Naive thymus-derived CD8-positive, alpha-beta T cell (primary cell): ENCODE measurements at places on chromosomes 1 and 21. TPM values are rescaled to one million over a fixed set of nuclear protein-coding genes. Genes with fewer than 3 reads are reported as not detected.

GRCh38 chr21:36120304-36120888 lies 14.5 kb upstream of the CBR3 start:
- DNase-seq, result no peak
- no peak overlapping the region for H3K27ac ChIP-seq
- peaks cover 3% of the 10 kb centered on the region for H3K36me3 ChIP-seq
- H3K27me3 ChIP-seq, result no peaks in the 10 kb centered on the region

- H3K4me3 ChIP-seq, result no peak overlapping the region
- H3K27me3 ChIP-seq, result no peaks in the 10 kb centered on the region
- no peaks in the 10 kb centered on the region for H3K36me3 ChIP-seq
- no peak for DNase-seq
- H3K27ac ChIP-seq, result no peak overlapping the region
Observed at GRCh38 chr21:35350965-35351364, 301.9 kb upstream of the RUNX1 start.

AMY1B gene
- not detected for total RNA-seq

DNA sequence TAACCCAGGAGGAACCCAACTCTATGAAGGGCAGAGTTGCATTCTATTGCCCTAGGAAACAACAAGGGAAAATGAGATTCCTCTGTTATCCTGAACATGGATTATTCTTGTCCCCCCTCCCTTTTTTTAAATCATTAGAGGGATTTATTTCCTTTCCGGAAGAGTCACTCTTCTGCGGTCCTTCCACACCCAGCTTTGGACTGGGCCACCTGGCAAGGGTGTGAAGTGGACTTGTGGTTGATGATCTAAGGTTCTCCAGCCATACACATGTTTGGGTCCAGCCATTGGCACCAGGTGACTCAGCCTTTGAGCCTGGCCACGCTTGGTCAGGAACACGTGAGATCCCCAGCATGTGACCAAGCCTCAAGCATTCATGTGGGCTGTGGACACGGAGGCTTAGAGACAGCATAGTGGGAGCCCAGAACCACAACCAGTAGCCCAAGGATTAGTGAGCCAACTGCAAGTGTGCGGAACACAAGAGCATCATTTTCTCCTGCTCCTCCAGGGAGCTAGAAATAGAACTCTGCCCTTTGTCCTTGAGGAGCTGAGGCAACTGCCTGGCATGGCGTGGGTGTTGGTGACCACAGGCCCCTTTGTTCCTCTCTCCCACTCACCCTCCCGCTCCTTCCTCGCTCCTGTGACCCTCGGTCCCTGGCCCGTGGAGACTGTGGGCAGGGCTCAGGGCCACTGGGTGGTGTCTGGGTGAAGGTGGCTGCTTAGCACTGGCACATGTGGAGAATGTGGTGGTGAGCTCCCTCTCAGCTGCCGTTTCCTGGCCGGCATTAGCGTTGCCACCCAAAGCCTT lies 50.1 kb downstream of the NENF start:
- no peaks in the 10 kb centered on the region for H3K27me3 ChIP-seq
- no peak overlapping the region for H3K27ac ChIP-seq
- H3K36me3 ChIP-seq, result no peaks in the 10 kb centered on the region
- peaks cover 15% of the 10 kb centered on the region for H3K4me1 ChIP-seq
- no peak for DNase-seq

ATP6V1G3 gene
- not detected for total RNA-seq

TSSK3 gene
- total RNA-seq, result 3.7 TPM

- DNase-seq, result no peak
- H3K4me1 ChIP-seq, result no peaks in the 10 kb centered on the region
- no peak overlapping the region for H3K4me3 ChIP-seq
- no peak overlapping the region for H3K27ac ChIP-seq
- H3K36me3 ChIP-seq, result peaks cover 10% of the 10 kb centered on the region
Observed at GRCh38 chr1:180136331-180136967, 18.2 kb upstream of the QSOX1 start.

DNA sequence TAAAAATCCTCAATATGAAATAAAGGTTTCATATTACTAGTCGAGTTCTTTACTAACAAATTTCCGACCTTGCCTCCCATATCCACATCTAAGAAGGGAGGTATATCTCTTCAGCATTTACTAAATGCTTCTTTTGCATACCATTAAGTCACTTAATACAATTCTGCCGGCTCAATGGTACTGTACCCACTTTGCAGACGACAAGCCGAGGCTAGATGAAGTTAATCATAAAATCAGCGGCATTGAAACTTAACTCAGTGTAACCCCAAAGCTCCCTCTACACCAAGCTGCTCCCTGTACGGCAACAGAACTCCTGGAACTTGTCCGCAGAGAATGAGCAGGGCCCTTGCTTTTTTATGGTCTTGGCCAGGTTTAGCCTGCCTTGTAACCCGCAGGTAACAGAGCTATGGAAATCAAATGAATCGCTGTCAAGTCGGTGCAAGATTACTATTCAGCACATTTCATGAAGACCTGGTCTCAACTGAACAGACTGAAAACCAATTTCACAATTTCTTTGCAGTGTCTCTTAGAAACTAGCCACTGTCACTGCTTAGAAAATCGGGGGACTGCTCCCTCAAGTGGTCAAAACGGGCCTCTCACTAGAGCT lies 738 bp downstream of the INTS7 start:
- peak overlapping the region; percentile 100 for H3K4me3 ChIP-seq
- peaks cover 4% of the 10 kb centered on the region for H3K36me3 ChIP-seq
- H3K4me1 ChIP-seq, result peaks cover 40% of the 10 kb centered on the region
- H3K27me3 ChIP-seq, result peaks cover 3% of the 10 kb centered on the region
- no peak for DNase-seq
- peak overlapping the region; percentile 99 for H3K27ac ChIP-seq

GRCh38 chr1:183958958-183959357 lies 78.6 kb downstream of the COLGALT2 start:
- no peaks in the 10 kb centered on the region for H3K27me3 ChIP-seq
- no peak for DNase-seq
- H3K27ac ChIP-seq, result no peak overlapping the region

DNA sequence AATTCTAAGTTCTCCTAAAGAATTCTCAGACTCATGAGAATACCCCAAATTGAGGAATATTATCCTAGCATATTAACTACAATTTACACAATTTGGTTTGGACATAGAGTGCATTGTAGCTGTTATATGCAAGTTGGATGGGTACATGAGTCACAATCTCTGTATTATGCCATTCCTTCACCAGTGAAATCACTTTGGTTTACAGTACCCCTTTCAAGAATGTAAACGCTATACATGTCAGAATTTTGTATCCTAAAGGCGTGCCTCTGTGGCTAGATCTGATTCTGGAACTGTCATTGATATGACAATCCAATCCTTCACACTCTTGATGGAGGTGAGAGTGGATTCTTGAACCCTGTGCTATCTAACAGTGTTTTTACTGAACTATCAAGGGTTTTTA lies 6.7 kb upstream of the IL10RB start:
- peak overlapping the region; percentile 77 for H3K27ac ChIP-seq
- H3K4me3 ChIP-seq, result peak overlapping the region; percentile 58
- H3K27me3 ChIP-seq, result no peaks in the 10 kb centered on the region

DNA sequence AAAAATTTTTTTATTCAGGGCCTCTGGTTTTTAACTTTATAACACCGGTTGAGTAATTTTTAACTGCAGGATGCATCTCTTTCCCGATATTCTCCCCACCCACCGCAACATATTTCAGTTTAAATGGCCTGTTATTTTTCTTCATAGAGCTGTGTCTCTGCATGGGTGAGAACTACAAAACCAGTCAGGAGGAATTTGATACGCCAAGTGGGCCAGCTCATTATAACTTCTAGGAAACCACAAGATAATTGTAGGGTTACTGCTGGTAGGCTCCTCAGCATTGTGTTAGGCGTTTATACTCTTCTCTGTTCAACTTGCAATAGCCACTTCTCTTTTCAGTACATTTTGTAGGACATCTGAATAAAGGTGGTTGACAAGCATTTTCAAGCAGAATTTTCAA lies 169.7 kb downstream of the PBX1 start:
- no peak overlapping the region for H3K27ac ChIP-seq
- H3K27me3 ChIP-seq, result peaks cover 7% of the 10 kb centered on the region
- no peaks in the 10 kb centered on the region for H3K36me3 ChIP-seq
- no peak for DNase-seq
- H3K4me3 ChIP-seq, result no peak overlapping the region

CLCN6 gene
- total RNA-seq, result 26.8 TPM

ETV3L gene
- total RNA-seq, result not detected
